Cerebellar nuclear complex (tissue), 1 donor: ENCODE measurements at places on chromosomes 7 and 10.

- DNase-seq = no peak
These were observed 518.3 kb downstream of the PLXDC2 start for GRCh38 chr10:20334559-20334958.

GRCh38 chr7:46549892-46550639 is 629.0 kb upstream of the IGFBP3 start:
- no peak for DNase-seq

DNA sequence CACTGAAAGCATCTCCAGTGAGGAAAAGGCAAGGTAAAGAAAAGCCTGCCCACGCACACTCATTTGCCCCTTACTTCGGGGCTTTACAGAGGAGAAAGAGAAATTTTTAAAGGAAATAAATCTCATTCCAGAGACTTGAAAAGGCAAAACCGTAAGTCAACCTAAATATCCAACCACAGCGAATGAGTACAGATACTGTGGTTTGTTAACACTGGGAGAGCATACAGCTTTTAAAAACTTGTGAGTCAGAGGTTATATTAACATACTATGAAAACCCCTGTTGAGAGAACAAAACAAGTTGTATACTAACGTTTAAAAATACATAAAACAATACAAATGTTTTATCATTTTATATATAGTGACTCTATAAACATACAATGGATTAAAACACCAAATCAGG is 28.6 kb upstream of the ST7 start:
- DNase-seq = no peak

- no peak for DNase-seq
These were observed 64.4 kb upstream of the PDGFA start for GRCh38 chr7:584122-584465.

DNA sequence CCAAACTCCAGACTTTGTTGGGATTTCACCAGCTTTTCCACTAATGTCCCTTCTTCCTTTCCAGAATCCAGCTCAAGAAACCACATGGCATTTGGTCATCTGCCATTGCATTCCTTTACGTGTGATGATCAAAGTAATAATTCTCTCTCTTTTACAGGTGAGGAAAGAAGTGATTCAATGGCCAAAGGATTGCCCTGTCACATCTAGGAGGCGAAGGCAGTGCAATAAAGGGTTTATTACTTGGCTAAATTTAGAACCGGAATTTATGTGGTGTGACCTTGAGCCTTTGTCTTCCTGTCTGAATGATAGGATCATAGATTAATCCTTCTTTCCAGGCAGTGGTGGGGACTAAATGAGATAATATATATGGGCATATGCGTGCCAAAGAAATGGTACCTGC is 58.3 kb upstream of the COBL start:
- DNase-seq = no peak

DNA sequence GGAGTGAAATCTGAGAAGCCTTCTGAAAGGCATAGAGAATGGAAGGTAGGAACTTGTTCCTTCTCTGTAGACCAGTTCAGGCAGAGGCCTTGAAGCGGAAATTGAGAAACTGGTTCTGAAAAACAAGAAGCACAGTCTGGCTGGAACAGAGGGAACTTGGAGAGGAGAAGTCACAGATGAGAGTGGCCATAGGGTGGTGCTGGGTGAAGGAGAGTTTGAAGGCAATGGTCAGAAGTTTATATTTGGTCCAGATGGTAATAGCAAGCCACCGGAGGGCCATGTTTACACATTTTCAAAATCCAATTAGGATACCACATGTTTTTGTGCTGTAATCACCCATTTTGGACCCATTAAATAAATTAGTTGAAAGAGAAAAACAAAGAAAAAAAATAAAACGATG is 692.5 kb downstream of the INHBA start:
- DNase-seq = no peak

GRCh38 chr7:94303695-94304094 is 91.0 kb upstream of the COL1A2 start:
- no peak for DNase-seq

- no peak for DNase-seq
These were observed 4.1 kb downstream of the ERCC6 start for GRCh38 chr10:49534670-49535381.

GRCh38 chr10:127905848-127906261 is 1.0 kb upstream of the PTPRE start:
- DNase-seq = no peak

DNA sequence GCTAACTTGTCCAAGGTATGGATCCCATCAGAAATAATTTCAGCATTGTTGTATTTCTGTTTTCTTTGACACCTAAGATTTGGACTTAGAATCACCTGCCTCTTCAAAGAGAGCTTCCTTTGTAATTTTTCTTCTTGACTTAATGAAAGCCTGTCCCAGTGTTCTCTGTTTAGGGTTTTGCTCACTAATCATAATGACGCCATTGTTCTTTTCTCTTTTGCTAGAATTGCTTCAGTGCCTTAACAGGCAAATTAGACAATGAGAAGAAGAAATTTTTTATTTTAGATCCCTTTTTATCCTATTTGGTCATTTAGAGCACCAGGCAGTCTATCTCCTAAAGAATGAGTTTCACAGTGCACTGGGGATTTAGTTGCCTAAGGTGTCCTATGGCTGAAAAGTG is 128.5 kb downstream of the SND1 start:
- no peak for DNase-seq

DNA sequence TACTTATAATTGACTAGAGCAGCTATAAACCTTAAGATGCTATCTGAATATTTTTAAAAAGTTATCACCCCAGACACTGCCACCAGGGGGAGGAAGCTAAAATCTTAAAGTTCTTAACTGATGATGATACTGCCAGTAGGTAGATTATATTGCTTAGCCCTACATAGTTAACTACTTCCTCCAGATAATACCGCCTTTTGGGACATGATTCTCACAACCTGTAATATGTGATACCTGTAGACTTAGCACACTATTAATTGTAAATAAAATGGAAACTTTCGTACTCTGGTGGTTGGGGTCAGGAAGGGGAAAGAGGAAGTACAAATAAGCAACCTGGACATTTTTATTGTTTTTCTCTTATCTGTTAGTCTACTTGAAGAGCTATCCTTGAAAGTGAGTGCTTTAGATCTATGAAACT is 268.9 kb downstream of the ADK start:
- DNase-seq = no peak

DNA sequence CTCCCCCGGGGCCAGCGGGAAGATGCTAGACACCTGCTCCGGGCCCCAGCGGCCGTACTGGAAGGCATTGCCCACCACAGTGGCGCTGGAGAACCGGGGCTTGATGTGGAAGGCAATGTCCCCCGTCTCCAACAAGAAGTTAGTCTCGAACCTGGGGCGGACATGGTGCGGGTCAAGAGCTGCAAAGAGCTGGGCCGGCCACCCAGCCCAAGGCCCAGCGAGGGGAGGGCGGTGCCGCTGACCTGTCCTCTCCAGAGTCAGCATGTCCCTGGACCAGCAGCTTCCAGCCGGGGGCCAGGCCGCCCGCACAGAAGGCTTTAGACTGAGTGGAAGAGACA is 551 bp downstream of the GRIFIN start:
- no peak for DNase-seq

- no peak for DNase-seq
These were observed 5.3 kb downstream of the MCMBP start for GRCh38 chr10:119867317-119867716.

GRCh38 chr10:114045136-114046086 is 1.7 kb downstream of the ADRB1 start:
- DNase-seq = no peak

- DNase-seq = no peak
These were observed 27.3 kb upstream of the UMAD1 start for GRCh38 chr7:7613210-7613609.

DNA sequence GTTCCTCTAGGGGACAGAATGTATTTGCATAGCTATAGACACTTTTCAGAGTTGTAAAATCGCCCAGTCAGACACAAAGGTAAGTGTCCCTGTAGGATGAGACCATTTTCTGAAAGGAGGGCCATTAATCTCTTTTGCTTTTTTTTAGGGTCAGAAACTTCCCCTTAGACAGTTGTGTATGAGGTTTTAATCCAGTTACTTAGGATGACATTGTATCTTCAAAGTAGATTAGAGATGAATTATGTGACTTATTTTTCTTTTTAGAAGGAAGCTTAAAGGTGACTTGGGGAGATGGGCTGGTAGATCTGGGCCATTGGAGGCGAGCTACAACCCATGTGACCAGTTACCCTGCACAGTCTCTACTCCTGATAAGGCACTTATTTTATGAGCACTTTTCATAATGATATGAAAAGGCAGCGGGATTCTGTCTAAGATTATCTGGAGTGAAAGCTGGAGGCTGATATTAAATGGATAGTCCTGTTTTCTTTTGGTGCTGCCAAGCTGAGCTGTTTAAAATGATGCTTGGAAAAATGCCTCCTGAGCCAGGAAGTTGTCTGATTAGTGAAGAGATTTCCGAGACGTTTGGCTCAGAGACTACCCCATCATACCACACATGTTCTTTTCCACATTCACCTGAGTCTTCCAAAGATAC is 264.3 kb downstream of the AUTS2 start:
- no peak for DNase-seq

DNA sequence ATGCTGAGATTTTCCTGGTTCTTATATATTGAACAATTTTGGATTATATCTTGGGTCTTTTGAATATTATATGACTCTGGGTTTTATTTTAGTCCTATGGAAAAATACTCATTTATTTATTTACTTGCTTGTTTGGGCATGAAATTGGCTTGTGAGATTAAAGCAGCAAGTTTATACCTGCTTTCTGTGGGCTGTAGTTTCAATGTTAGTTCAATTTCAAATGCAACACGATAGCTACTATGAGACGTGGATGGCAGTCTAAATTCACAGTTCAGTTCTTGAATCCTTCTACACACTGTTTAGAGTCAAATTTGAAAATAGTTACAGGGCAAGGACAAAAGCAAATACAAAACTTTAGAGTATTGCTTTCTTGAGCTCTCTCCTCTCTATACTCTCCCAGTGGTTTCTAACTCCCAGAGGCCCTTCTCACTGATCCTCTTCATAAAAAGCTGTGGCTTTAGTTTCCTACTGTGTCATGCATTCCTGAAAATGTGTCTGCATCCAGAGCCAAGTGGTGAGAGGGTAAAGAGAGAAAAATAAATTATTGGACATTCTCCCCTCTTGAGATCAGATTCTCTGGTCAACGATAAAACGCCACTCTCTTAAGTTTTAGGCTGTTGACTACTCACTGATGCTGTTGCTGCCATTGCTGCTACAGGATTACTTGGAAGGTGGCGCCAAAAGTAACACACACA is 34.4 kb downstream of the POLR1F start:
- DNase-seq = no peak

- no peak for DNase-seq
These were observed 96.9 kb upstream of the PLXDC2 start for GRCh38 chr10:19719284-19719683.

GRCh38 chr7:116075351-116076145 is 45.0 kb upstream of the TFEC start:
- DNase-seq = no peak

GRCh38 chr10:9419757-9420156 is 1365.3 kb downstream of the GATA3 start:
- no peak for DNase-seq

GRCh38 chr10:121411004-121411403 is 187.2 kb downstream of the FGFR2 start:
- DNase-seq = no peak

DNA sequence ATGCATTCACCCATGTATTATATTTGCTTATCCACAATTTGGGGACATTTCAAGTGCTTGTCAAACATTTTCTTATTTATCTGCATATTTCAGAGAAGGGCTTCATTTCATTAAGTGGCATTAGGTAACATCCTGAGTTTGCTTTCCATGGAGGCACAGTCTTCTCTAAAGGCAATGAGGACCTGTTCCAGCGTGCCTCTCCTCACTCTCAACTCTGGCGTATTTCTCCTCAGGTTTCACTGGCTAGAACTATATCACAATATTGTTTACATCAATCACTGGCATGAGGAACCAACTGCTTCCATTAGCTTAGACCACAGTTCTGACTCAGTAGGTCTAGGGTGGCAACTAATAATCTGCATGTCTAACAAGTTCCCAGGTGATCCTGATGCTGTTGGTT is 177.2 kb downstream of the TAX1BP1 start:
- DNase-seq = no peak

DNA sequence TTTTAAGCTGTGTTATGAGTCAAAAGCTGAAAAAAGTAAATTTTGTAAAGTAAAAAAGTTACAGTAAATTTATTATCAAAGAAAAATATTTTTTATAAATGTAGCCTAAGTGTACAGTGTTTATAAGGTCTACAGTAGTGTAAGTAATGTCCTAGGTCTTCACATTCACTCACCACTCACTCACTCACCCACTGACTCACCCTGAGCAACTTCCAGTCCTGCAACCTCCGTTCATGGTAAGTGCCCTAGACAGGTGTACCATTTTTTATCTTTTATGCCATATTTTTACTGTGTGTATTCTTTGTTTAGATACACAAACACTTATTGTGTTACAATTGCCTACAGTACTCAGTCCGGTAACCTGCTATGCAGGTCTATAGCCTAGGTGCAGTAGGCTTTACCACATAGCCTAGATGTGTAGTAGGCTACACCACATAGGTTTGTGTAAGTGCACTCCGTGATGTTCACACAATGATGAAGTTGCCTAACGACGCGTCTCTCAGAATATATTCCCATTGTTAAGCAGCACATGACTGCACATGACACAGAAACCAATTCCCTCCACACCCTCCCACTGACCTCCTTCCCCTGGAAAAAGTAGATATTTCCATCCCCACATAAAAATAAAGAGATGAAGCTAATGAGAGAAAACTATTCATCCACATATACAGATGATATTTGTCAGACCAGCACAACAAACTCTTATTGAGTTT is 44.8 kb upstream of the FGL2 start:
- DNase-seq = no peak

DNA sequence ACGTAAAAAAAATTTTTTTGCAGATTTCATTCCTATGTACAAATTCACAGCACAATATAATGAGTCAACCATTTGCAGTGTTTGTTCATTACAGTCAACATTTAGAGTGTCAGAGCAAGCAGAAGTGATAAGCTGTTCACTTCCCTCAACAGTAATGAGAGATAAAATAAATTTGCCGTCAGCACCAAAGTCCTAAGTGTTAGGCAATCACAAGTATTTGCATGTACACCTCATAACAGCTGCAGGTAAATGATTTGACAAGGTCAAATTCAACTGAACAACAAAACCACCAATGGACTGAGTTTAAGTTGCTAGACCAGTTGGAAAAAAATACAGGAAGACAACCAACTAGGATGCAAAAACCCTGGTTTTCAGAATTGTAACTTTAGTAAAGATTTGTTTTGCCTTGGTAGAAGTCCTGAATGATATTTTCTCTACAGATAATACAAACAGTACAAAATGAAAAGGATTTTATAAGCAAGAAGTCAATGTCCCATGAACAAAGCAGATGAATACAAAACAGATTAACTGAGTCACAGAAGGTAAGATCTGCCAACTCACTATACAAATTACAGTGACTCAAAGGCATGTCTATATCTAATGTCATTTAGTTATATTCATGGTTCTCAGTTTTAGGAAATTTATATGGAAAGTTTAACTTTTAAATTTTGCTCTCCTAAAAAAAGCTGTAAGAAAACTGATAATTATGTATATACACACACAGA is 10.4 kb downstream of the RAPGEF5 start:
- no peak for DNase-seq

GRCh38 chr10:133357285-133358161 is at the start of gene FUOM:
Gene FUOM (minus strand): TSS chr10:133358019. CDS start chr10:133358007, 12 bp downstream.
- DNase-seq = no peak

GRCh38 chr7:106339513-106340246 is 54.9 kb upstream of the NAMPT start:
- no peak for DNase-seq

GRCh38 chr7:100880645-100881044 is 5.7 kb downstream of the SRRT start:
- no peak for DNase-seq

GRCh38 chr7:42174391-42174912 is 62.6 kb downstream of the GLI3 start:
- no peak for DNase-seq
